ENCODE measurements at places on chromosomes 7 and 10.

GRCh38 chr10:43068471-43069210, 8.2 kb upstream of the RET start:
- DNase-seq, result no peak

GRCh38 chr7:11668727-11669126, 163.3 kb downstream of the THSD7A start:
- DNase-seq, result no peak

- no peak for DNase-seq
Observed at GRCh38 chr7:105532709-105533460, 884 bp downstream of the RINT1 start.

DNA sequence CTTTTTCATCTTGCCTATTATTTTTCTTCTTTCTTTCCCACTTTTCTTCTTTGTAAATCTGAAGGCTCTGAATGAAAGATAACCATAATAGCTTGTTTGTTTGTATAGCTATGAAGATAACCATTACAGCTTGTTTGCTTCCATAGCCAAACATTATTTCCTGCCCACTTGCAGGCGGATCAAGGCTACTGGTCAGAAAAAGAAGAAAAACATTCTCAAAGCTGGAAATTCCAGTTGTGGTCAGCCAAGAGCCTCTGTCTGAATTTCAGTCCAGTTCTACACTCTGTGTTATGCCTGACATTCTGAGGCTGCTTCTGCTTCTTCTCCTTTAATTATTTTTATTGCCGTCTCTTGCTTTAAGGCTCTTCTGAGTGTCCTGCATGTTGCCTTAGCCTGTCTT, 48.9 kb downstream of the TMEM178B start:
- DNase-seq, result no peak

DNA sequence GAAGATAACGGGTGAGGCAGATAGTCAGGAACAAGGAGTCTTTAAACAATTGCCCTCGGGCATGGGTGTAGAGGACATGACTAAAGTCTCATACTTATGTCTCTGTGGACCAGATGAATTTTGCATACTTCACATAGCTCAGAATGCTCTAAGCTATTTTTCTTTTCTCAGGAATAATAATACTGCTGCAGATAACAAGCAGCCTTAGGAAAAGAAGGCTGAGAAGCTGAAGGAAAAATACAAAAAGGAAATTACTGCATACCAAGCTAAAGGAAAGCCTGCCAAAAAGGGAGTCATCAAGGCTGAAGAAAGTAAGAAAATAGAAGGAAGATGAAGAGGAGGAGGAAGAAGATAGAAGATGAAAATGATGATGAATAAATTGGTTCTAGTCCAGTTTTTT, 13.4 kb upstream of the ERCC6 start:
- DNase-seq, result no peak
